ENCODE measurements at places on chromosomes 4 and X.

- DNase-seq = no peak
Measured at GRCh38 chrX:118726887-118727685, at the start of gene IL13RA1. Gene IL13RA1, plus strand, starts transcription at chrX:118727606. Its CDS starts 33 bp downstream, at chrX:118727639.

DNA sequence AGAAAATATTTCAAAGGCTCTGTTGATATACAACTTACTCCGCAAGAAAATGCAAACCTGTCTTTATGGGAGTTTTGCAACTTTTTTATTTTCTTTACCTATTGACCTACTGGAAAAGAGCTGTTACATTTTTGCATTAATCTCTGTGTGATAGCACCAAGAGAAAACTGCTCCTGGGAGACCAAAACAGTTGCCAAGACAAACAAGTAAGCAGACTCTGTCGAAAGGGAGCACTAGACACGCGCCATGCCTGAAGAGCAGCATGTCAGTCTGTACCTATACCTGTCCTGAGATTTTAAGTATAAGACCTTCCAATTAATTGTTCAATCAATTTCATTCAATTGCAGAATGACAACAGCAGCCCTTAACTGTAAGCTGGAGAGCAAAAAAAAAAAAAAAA lies 56.0 kb upstream of the TECRL start:
- no peak for DNase-seq

DNA sequence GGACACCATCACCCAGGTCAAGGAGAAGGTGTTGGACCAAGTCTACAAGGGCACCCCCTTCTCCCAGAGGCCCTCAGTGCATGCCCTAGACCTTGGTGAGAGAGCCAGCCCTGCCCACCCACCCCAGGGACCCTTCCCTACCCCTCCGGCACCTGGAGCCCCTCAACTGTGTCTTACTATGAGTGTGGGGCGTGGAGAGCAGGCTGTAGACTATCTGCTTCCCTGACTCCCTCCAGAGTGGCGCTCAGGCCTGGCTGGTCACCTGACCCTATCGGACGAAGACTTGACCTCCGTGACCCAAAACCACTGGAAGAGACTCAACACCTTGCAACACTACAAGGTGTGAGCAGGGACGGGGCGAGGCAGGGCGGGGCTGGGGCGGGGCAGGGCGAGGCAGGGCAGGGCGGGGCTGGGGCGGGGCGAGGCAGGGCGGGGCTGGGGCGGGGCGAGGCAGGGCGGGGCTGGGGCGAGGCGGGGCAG lies 4.7 kb upstream of the SRPK3 start:
- no peak for DNase-seq

GRCh38 chr4:967113-968104 lies 6.0 kb downstream of the DGKQ start:
- DNase-seq = no peak

GRCh38 chr4:141913928-141914327 lies 277.5 kb downstream of the IL15 start:
- no peak for DNase-seq

- DNase-seq = no peak
Measured at GRCh38 chr4:13988353-13989305, 361.1 kb upstream of the BOD1L1 start.

DNA sequence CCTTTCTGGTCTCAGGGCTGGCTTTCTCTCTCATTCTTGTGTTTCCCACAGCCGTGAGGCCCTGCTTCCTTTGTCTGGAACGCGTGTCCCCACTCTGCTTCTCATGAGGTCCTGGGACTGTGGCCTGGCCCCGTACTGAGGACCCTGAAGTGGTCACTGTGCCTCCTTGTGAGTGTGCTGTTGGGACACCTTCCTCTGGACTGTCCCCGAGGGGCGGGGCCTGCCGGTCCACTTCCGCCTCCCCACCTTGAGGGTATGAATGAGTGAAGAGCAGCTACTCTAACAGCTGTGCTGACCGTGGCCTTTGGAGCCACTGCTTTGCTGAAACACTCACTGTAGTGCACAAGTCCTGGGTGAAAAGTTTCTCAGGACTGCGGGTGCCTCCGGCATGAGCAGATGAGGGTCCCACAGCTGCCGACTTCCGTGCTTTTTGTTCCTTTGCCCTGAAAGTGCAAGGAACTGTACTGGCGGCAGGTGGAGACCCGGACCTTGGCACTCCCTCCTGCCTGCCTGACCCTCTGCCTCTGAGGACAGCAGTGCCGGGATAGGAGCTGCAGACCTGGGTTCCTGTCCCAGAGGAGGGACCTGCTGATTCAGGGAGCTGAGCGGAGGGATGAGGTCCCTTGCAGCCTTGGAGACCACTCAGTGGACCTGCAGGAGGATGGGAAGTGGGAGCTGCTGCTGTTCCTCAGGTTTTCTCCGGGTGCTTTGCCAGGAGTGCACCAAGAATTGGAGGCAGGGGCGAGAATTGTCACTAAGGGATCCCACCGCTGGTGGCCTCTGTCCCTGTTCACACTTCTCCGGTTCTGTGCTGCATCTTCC lies 38.0 kb downstream of the HTT-AS start:
- DNase-seq = no peak

DNA sequence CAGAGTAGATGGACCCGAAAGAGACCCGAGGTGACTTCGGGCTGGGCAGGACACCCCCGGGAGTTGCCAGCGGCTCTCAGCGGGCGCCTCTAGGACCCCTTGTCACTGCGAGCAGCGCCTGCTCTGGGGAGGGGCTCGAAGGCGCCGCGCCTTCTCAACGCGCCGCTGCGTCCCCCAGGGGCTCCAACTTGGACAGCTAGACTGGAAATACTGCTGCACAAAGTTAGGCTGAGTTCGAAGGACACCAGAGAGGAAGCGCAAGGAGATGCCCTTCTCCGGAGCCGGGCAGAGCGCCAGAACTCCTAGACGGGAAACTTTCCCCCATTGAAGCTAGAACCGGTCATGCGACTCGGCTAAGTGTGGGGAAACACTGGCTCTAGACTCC lies 493 bp upstream of the KCNIP4 start:
- no peak for DNase-seq

GRCh38 chr4:13722649-13723048 lies 95.1 kb upstream of the BOD1L1 start:
- no peak for DNase-seq

- no peak for DNase-seq
Measured at GRCh38 chrX:17104433-17104832, 158.0 kb downstream of the REPS2 start.

GRCh38 chr4:112253382-112254000 lies 21.9 kb downstream of the AP1AR start:
- DNase-seq = no peak

- no peak for DNase-seq
Measured at GRCh38 chr4:499567-499966, 557 bp downstream of the PIGG start.

DNA sequence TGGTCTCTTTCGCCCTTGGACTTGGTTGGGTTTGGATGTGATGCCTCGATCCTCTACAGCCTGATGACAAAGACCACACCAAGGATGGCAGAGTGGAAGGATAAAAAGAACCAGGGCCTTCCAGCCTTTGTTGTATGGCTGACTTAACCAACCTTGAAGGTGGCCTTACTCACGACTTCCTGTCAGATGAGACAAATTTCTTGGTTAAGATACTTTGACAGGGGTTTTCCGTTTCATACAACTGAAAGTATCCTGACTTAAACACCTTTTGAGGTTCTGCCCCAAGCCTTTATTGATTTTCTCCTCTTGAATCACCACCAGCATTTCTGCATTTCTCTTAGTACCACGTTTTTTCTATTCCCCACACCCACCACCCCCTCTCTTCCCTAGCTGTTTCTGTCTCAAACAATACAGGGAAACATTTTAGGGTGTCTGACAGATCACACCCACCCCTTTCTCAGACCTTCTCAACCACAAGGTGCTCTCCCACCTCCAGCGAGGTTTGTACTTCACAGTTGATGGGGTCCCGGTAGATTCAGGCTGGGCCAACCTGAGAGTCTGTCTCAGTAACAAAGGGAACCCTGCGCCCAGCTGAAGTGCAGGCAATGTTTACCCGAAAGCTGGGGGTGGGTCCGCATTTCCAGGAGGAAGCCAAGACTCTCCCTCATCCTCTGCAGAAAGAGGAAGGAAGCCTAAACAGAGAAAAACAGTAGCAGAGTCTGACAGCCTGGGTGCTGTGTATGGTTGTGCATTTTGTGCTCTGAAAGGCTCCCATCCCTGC lies 5.0 kb upstream of the TSPAN5 start:
- DNase-seq = no peak

- no peak for DNase-seq
Measured at GRCh38 chr4:2472187-2472586, 3.3 kb downstream of the RNF4 start.

- no peak for DNase-seq
Measured at GRCh38 chrX:34300871-34301270, 168.8 kb upstream of the FAM47A start.

GRCh38 chr4:137661693-137662092 lies 129.4 kb upstream of the PCDH18 start:
- DNase-seq = no peak

DNA sequence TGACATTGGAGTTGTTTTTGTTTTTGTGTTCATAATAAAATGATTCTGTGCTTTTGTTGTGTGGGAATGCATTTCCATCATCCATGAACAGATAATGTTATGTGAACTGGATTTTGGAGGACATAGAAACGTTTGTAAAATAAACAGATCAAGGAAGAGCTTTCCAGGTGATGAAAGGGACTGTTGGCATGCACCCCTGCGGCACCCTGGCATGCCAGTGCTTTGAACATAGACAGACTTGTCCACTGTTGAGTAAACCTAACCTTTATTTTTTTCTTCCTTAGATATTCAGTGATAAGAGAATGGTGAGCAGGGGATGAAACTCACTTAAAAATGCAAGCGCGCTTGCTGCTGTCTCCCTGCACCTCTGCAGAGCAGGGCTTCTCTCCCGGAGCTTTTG lies 59.8 kb downstream of the TRAPPC11 start:
- DNase-seq = no peak

GRCh38 chr4:26192899-26193869 lies 127.6 kb upstream of the RBPJ start:
- DNase-seq = no peak

- DNase-seq = no peak
Measured at GRCh38 chr4:74109116-74109869, 10.3 kb upstream of the CXCL2 start.

DNA sequence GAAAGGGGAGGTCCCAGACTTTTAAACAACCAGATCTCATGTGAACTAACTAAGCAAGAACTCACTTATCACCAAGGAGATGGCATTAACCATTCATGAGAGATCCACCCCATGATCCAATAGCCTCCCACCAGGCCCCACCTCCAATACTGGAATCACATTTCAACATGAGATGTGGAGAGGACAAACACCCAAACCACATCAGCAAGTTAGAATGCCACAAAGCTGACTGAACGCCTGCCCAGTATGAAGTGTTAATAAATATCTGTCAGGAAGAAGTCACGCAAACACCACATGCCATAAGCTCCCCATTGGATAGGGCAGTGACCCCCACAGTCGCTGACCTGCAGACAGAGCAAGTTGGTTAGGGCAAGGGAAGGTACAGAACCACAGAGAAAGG lies 14.3 kb downstream of the SLC10A6 start:
- DNase-seq = no peak

- DNase-seq = no peak
Measured at GRCh38 chrX:97790850-97791249, 907.1 kb downstream of the RPA4 start.

DNA sequence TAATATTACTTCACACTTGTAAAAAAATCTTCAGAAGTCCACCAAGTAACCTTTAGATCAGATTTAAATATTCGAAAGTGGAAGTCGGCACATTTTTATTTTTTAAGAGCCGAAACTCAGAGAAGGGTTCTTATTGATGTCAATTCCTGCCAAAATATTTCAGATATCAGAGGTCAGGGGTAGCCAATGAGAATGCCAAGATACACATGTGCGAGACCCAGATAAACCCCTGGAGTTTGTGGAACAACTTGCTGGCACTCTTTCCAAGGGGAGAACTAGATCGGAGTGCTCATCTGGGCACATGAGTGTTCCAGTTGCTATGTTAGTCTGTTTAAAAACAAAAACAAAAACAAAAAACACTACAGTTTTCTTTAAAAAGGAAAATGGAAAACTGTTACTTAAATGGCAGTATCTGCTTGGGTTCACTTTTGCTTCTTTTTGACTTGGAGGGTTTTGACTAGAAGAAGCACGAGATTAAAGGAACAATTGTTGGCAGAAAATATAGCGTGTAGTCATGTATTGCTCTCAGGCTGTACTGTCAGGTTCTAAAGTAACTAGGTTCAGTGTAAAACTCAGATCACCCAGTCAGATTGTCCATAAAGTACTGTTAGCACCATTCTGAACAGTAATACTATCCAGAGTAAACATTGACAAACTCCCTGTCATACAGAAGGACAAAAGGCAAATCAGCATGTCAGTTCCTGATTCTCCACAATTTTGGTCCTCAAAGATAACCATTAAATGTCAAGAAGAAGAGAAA lies 188.0 kb upstream of the PACRGL start:
- DNase-seq = no peak

GRCh38 chr4:5708449-5709206 lies at the start of gene EVC2:
Gene EVC2, minus strand, starts transcription at chr4:5708559. Its CDS starts 46 bp downstream, at chr4:5708513.
- DNase-seq = peak; percentile 20

DNA sequence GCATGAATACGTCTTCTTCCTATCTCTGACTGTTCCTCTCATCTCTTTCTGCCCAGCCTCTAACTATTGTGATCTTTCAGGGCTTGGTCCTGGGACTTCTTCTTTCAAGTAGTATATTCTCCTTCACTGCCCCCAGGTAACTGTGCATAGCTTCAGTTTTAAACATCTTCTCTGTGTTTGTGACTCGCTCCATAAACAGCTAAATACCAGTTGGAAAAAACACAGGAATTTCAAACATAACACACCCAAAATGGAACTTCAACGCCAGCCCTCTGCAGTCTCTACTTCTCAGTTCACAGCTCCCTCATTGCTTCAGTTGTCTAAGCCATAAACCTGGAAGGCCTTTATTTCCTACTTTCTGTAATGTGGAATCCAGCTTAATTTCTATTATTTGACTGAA lies 16.6 kb downstream of the TRIML2 start:
- no peak for DNase-seq

DNA sequence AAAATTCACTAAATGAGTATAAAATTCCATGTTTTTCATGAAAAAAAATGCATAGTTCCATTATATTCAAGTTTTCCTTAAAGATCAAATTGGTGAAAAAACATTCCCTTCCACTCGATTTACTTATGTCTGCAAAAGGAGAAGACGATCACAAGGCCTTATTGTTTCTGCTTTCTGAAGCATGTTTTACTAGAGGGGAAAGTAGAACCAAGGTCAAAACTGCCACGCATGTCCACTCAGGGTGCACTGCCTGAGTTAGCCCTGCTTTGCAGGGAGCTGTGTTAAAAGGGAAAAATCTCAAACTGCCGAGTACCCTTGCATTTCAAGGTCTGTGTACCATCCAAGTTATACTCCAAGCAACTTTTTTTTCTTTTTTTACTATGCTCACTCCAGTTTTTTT lies 57.2 kb downstream of the TRAPPC11 start:
- no peak for DNase-seq

GRCh38 chr4:184856277-184856609 lies 30.5 kb upstream of the ACSL1 start:
- DNase-seq = no peak

DNA sequence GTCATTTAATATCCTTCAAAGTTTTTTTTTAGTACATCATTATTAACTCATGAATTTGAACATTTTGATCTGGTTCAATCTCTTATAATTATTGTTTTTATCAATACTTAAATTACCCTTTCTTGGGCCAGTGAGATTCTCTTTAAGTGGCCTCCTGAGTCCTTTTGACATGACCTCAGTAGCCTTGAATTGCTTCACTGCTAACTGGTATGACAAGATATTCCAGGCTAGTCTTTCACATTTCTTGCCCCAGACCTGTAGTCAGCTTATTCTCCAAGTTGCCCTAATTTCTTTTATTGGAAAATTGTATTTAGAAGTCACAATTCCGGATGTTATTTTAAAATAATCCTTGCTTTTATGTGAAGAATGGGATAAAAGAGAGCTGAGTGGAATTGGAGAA lies 35.4 kb upstream of the FBXW7 start:
- DNase-seq = no peak

Measured in activated CD8-positive, alpha-beta memory T cell treated with anti-CD3 and anti-CD28 coated beads for 1 hour (primary cell).